Activated CD4-positive, alpha-beta T cell treated with anti-CD3 and anti-CD28 coated beads, Interleukin-2, Interleukin-6, amounts not matched to agents 100 ng/mL and 50 ng/mL, durations not matched to agents 16 hours and 8 hours (primary cell): ENCODE measurements at places on chromosomes 12 and 14.
A peak's percentile ranks its signal among the peaks of the same experiment; 100 is the strongest.

GRCh38 chr12:108812324-108812723 is 45.1 kb downstream of the SSH1 start:
- no peak for DNase-seq

DNA sequence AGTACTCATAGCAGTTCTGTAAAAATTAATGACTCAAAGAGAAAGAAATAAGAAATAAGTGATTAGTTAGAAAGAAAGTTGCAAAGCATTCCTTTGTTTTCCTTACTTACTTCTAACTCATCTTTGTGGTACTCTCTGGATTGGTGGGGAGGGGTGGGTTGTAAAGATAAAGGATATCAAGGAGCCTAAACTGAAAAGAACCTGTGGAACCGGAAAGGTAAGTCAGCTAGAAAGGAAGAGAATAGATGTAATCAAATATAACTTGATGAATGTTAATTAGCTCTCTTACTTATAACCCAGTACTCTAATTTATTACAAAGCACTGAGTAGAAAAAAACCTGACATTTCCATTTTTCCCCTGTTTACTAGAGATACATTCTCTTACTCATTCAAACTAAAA is 37.5 kb upstream of the KRR1 start:
- no peak for DNase-seq

- peak; percentile 35 for DNase-seq
Measured at GRCh38 chr14:91354979-91355685, 62.5 kb downstream of the CCDC88C start.

DNA sequence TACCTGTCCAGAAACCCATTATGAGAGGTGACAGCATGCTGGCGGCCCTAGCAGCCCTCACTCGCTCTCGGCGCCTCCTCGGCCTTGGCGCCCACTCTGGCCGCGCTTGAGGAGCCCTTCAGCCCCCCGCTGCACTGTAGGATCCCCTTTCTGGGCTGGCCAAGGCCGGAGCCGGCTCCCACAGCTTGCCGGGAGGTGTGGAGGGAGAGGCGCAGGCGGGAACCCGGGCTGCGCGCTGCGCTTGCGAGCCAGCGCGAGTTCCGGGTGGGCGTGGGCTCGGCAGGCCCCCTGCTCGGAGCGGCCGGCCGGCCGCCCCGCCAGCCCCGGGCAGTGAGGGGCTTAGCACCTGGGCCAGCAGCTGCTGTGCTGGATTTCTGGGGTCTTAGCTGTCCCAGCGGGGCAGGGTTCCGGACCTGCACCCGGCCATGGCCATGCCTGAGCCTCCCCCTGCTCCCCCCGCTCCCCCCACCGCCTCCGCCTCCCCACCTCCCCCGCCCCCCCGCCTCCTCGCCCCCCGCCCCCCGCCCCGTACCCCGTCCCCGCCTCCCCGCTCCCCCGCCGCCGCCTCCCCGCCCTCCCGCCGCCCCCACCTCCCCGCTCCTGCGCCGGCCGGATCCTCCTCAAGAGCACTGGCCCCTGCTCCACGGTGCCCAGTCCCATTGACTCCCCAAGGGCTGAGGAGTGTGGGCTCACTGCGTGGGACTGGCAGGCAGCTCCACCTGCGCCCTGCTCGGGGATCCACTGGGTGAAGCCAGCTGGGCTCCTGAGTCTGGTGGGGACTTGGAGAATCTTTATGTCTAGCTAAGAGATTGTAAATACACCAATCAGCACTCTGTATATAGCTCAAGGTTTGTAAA is 163.1 kb downstream of the KLHL28 start:
- DNase-seq = no peak

GRCh38 chr12:19764408-19764807 is 325.1 kb downstream of the AEBP2 start:
- DNase-seq = no peak

GRCh38 chr14:75428230-75429104 is 645 bp downstream of the JDP2 start:
- DNase-seq = peak; percentile 10

DNA sequence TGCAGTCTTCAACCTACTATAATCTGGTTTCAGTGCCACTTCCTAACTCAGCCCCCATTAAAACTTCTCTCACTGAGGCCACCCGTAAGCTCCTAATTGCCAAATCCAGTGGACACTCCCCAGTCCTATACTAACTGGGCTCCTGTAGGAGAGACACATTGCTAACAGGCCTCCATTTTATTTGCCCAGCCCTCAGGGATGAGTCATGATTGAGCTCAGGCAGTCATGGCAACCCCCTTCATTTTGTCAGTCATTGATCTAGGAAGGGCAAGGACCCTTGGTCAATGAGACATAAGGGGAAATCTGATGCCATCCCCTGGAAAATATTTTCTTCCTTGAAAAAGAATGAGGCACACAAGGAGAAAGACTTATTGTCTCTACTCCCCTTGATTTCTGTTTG is 70.1 kb upstream of the HIF1A start:
- no peak for DNase-seq

DNA sequence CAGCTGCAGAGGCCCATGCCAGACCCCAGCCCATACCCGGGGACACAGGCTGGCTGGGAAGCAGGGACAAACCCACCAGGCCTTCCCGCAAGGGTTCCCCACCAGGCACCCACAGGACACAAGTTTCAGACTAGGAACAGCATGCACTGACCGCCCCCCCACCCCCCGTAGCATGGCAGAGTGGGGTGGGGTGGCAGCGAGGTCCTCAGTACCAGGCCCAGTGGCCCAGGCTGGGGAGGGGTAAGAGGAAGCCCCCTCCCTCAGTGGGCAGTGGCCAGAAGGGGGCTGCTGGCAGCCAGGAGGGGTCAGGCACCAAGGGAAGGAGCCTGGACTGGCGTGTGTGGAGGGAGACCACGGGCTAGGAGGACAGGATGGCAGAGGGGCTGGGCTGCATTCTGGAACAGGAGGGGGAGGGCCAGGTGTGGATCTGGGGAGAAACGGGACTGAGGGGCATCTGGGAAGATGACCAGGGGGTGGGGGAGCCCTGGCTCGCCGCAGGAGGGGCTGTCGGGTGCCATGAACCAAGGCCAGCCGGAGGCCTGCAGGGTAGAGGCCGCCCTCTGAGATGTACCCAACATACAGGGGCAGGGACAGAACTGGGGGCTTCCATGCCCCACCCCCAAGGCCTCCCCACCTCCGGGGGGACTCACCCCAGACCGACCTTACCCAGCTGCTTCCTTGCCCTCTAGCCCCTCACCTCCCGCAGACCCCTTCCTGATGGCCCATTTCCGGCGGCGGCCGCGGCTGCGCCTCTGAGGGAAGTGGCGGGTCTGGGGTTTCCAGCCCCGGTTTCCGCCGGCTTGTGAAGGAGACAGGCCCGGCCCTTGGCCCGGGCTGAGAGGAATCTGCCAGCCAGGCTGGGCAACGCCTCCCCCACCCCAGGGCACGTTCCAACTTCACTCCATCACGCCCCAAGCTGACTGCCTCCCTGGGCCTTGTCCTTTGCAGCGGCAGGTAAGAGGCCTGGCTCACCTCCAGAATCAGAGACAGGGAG is 5.6 kb upstream of the JAG2 start:
- DNase-seq = peak; percentile 60

- no peak for DNase-seq
Measured at GRCh38 chr14:89564286-89564957, 147.4 kb upstream of the FOXN3 start.

DNA sequence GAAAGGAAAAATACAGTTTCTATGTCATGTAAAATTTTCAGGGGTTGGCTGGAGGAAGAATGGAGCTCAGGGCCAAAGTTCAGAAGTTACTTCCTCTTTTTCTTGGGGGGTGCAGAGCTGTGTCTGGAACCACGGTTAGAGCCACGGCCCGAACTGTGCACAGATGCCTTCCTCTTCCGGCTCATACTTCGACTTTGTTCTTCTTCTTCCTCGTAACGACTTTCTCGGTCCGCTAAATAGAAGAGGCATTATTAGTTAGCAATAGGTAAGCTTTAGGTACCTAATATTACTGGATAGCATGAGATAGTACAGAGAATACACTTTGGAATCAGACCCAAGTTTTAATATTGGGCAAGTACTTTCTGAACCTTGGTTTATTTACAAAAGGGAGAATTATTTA is 31.2 kb downstream of the SUPT16H start:
- no peak for DNase-seq

DNA sequence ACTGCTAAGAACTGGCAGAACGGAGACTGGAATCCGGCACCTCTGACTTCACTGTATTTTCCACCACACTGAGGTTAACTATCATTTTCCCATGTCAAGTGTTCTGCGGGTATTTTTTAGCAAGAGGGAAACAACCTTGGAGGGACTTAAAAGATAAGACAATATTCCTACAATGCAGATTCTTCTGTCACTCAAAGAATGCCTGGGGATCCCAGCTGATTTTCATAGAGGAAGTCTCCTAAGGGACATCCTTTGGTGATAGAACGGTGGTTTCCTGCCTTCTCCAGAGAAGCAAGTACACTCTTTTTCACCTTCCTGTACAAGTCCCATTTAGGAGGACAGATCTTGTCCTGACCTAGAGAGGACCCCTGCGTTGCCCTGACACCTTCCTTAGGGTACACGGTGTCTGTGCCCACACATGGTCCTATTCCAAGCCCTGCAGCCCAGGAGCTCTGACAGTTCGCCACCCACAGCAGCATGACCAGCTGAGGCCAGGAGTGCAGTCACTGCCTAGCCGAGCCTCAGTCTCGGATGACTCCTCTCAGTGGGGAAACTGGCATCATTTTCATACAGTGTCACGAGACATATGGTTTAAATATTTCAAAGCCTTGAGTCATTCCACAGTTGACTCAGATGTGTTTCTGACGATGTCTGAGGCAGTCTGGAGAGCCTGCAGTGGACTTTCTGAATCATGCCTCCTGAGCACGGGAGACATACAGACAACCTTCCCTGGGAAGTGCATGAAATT is 181.3 kb upstream of the FKBP4 start:
- DNase-seq = peak; percentile 89

GRCh38 chr14:50763382-50764007 is 67.5 kb downstream of the NIN start:
- no peak for DNase-seq

- no peak for DNase-seq
Measured at GRCh38 chr14:75515629-75515996, 6.7 kb upstream of the BATF start.

GRCh38 chr12:127717278-127717677 is 549.7 kb upstream of the TMEM132C start:
- no peak for DNase-seq

DNA sequence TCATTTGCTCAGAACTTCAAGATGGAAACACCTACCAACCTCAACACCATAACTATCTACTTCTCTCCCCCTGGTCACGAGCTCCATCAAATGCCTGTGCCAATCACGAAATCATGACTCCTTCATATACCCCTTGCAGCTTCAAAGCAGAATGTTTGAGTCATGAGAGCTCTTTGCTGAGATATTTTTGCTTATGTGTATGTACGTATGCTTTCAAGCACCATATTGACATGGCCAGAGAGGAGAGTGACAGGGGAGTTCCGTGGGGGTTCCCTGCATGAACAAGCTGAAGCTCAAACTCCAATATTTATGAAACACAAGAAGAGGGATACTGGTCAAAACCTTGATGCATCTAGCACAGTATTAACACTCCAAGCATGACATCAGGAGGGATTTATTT is 374.4 kb downstream of the DPF3 start:
- DNase-seq = peak; percentile 49

GRCh38 chr12:3493859-3494176 is 2.8 kb downstream of the PRMT8 start:
- DNase-seq = no peak

DNA sequence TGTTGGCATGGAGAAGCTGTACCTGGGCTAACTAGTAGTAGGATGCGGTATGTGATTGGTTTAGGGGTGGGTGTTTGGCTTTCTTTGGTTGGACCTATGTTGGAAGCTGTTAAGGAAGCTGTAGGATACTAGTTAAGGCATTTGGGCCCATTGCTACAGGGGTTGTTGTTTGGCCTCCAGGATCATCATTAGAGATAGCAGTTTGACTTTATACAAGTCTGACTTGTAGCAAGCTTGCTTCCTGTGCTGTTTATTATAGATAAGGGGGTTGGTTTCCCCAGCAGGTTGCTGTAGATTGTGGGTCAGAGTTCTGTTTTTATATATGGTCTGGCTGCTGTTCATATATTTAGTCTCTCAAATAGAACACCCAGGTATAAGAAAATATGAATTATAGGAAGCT is 1.4 kb upstream of the PRIM1 start:
- DNase-seq = no peak

GRCh38 chr12:107832441-107832840 is 57.9 kb downstream of the ASCL4 start:
- no peak for DNase-seq

DNA sequence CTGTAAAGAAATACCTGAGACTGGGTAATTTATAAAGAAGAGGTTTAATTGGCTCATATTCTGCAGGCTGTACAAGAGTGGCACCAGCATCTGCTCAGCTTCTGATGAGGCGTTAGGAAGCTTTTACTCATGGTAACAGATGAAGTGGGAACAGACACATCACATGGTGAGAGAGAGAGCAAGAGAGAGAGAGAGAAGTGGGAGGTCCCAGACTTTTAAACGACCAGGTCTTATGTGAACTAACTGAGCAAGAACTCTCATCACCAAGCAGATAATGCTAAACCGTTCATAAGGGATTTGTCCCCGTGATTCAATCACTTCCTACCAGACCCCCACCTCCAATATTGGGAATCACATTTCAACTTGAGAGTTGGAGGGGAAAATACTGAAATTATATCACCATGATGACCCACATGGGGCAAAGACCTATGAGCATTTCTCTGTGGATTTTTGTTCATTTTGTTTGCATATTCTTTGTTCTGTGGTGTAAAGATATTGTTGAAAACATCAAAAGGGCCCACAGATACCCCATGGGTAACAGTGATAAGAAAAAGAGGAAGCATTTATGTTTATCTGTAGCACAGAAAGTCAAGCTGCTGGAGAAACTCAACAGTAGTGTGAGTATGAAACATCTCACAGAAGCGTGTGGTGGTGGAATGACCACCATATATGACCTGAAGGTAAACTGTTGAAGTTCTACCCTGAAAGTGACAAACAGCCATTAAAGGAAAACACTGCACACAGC is 135.2 kb upstream of the PDE3A start:
- no peak for DNase-seq

- DNase-seq = no peak
Measured at GRCh38 chr12:53223389-53224060, 8.5 kb downstream of the RARG start.

GRCh38 chr12:104464899-104465298 is 8.2 kb downstream of the CHST11 start:
- no peak for DNase-seq

DNA sequence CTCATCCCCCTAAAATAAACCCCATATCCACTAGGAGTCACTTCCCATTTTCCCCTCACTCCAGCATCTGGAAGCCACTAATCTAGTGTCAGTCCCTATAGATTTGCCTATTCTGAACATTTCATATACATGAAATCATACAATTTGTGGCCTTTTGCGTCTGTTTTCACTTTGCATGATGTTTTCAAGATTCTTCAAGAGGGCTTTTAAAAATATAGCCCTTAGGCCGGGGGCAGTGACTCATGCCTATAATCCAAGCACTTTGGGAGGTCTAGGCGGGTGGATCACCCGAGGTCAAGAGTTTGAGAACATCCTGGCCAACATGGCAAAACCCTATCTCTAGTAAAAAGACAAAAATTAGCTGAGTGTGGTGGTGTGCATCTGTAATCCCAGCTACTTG is 104.7 kb downstream of the VEZT start:
- no peak for DNase-seq

GRCh38 chr12:117118838-117119591 is 19.8 kb upstream of the TESC start:
- no peak for DNase-seq

- DNase-seq = no peak
Measured at GRCh38 chr14:72907886-72908285, 14.0 kb upstream of the DPF3 start.
